Right forelimb (tissue), 1 donor: ENCODE measurements at places on chromosomes 7 and 10.

- DNase-seq = no peak
These were observed 2.8 kb downstream of the RSBN1L start for GRCh38 chr7:77699056-77699455.

DNA sequence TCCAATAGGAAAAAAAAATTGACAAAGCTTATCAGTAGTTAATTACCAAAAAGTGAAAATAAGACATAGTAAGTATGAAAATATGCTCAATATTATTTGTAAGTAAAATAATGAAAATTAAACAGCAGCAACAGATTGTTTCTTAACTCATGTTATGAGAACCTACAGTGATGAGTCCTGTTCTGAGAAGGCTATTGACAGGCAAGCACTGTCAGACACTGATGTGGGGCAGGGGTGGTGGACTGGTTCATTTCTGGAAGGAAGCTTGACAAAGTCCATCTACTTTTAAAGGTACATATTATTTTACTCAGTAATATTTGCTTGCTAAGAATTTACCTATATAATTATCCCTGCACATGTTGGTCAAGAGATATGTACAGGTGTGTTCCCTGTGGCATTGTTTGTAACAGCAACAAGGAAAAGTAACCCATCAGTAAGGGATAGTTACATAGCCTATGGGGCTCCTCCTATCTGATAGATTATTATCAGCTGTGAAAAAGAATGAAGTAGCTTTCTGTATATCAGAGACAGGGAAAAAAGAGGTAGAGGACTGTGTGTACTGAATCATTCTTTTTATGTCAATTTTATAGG lies 161.6 kb downstream of the RTKN2 start:
- no peak for DNase-seq

DNA sequence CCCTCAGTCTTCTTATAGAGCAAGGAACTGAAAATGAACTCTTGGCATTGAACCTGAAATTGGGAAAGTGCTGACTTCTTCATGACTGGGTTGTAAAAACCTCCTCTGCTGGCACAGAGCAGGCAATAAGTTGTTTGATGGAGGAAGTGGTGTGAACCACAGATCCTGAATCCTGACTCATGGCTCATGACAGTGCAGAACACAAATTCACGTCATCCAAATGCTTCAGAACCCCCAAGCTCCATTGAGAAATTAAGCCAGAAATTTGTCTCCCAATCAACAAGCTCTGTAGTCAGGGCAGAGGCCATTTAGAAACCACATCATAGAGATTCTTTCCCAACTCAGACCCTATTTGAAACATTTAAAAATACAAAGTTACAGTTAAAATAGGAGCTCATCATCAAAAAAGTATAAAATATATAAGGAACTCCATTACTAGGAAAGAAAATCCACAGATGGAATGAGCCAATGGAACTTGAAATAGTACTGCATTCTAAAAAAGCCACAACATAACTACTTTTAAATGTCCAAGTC lies 10.3 kb upstream of the STK17A start:
- no peak for DNase-seq

DNA sequence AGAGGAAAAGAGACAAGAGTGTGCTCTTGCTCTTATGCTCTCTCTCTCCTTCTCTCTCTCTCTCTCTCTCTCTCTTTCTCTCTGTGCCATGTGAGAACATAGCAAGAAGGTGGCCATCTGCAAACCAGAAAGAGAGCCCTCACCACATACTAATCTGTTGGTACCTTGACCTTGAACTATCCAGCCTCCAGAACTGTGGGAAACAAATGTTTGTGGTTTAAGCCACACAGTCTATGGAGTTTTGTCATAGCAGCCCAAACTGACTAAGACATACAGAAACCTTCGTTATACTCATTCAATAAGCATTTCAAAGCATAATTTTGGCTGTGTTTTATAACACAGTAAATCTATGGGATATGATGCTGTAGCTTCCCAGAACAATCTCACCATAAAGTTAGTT lies 56.4 kb upstream of the PLPP4 start:
- DNase-seq = no peak

DNA sequence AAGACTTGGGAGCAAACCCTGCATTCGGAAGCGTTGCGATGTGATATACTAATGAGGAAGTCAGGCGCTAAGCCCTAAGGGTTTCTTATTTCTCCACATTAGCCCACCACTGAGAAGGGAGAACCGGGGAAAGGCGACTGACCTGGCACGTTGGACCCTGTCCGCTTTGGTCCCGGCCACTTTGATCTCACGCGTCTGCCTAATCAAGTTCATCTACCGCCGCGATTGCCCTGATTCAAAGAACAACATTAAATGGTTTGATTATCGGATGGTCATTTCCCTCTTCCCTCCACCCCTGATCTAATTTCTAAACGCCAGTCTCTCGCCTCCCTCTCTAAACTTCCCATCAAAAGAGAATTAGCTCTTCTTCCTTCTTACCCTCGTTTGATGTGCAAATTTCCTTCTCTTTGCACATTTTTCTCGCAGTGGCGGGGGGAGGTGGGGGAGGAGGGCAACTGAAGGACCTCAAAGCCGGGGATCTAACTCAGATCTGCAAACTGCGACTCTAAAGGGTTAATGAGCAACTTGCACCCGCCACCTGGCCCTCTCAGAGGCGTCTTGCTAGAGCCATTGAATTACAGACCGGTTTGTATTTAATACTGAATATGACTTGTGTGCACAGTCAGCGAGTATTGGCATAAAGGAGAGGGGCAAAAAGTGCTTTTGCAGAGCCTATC lies 687 bp upstream of the DKK1 start:
- peak; percentile 45 for DNase-seq

DNA sequence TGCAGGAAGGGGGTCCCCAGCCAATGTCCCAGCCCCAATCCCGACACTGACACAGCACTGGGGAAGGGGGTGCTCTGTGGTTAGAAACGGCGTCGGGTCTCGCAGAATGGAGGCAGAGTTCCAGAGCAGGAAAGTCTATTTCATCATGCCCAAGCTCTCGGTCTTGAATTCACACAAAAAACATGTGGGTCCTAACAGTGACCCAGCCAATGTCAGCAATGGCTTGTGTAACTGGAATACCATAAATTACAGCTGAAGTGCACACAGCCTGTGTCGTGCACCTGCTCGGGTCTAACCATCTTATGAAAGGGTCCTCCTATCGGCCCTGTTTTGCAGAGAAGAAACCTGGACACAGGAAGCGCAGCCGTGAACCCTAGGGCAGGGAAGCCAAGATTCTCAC lies 324.1 kb downstream of the ADARB2 start:
- DNase-seq = no peak

GRCh38 chr10:69715156-69715898 lies 85.3 kb downstream of the FAM241B start:
- DNase-seq = no peak

- DNase-seq = no peak
These were observed 3.2 kb upstream of the GIMAP4 start for GRCh38 chr7:150564006-150564405.

DNA sequence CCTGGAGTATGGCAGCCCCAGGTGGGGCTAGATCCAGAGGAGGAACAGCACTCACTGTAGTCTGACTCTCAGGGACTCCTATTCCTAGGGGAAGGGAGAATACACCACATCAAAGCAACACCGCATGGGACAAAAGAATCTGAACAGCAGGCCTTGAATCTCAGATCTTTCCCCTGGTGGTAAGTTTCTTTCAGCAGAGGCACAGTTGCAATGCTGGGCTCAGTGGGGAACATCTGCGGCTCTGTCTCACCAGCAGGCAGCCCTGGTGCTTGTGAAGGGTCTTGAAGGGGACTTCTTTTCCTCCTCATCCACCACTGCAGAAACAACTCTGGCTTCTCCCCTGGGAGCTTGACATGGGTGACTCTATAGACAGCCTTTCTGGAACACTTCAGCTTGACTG lies 111.2 kb upstream of the ARHGAP21 start:
- DNase-seq = no peak

- DNase-seq = no peak
These were observed 36.7 kb downstream of the CDK6 start for GRCh38 chr7:92799446-92800211.

DNA sequence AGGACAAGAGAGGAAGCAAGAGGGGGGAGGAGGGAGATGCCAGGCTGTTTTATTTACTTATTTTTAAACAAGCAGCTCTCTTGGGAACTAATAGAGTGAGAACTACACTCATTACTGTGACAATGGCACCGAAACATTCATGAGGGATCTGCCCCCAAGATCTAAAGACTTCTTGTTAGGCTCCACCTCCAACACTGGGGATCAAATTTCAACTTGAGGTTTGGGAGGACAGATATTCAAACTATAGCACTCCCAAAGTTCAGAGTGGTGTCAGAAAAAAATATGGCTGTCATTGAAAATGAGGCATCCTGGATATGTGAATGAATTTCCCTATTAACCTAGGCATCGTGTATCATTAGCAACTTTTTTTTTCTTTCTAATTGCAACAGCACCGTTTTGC lies 145.5 kb downstream of the ABCA13 start:
- no peak for DNase-seq

DNA sequence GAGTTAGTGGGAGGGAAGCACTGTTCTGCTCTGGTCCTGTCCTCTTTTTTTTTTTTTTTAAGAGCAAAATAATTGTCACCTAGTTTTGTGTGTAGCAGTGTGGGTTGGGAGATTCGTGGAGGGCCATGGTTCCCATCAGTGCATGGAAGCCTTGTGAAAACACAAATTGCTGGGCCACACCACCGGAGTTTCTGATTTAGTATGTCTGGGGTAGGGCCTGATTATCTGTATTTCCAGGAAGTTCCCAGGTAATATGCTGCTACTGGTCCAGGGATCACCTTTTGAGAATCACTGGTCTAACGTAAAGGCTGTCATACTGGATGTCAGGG lies 191.3 kb downstream of the GATA3 start:
- no peak for DNase-seq

- peak; percentile 74 for DNase-seq
These were observed 499.0 kb upstream of the KLF6 start for GRCh38 chr10:4283846-4284610.

GRCh38 chr7:7335909-7336308 lies 153.6 kb downstream of the C1GALT1 start:
- DNase-seq = no peak

DNA sequence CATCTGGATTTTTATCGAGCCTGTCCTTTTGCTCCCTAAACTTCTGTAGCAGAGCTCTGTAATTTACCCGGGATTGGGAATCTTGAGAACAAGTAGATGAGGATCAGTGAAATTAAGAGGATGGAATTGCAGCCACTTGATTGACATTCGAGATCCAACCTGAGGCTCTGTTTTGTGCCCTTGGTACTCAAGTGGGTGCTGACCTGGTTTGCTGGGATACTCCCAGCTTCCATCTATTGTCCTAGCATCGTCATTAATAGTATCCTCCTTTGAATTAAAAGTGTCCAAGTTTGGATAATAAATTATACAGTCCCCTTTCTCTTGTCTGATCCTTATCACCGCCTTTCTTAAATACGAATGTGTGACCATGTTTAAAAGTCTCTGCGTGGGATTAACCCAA lies 17.1 kb downstream of the CELF2 start:
- DNase-seq = no peak

DNA sequence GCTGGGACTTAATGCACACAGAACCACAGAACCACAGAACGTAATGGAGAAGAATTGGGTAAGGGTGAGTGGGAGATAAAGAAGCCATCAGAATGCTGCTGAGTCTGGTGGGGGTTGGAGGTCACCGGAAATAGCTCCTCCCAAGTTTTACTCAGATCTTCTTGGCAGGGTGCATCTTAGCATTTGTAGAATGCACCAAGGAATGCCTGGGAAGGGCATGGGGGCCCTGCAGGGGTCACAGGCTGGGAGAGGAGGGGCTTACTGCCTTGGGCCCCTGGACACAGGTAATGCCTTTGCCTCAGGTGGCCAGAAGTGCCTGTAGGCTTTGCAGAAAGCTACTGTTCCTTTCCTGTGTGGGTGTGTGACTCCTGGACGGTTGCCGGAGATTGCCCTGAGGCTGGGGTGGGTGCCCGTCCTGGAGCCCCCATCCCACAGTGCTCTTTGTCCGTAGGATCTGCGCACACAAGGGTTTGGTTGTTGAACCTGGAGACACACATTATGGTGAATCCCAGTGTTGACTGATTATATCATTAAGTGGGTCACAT lies 55.1 kb downstream of the MGMT start:
- peak; percentile 15 for DNase-seq

DNA sequence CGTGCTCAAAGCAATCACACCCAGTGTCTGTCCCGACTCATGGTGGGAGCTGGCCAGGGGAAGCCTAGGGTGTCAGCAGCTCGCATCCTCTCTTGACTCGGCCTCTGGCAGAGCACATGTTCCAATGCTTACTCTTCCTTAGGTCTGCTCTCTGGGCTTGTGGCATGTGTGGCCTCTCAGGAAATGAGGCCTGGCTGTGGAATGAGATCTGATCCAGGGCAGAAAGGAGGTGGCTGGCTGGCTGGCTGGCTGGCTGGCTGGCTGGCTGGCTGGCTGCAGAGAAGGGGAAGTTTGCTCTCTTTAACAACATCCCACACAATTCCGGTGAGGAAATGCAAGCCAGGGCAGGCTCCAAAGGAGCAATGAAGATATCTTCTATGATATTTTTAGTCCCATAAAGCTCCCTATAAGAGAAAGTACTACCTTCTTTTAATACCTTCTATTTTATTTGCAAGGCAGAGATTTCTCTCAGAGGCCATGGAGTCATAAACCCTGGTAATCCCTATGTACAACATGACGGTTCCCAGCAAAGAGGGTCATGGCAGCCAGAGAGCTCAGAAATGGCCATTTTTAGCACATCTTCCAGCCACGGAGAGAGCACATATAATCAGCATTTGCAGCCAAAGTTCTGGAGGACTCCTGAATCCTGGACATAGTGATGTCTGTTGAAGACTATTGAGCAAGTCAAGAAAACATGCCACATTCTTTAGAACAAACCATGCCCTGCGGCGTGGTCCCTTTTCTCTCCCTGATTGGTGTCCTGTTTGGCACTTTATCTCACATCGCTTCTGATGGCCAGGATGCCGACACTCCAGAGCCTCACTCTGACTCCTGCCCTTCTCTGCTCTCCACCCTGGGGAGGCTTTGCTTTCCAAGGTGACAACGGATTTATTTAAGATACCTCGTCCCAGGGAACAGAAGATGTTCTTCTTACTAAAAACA lies 153.7 kb downstream of the FANK1 start:
- no peak for DNase-seq

DNA sequence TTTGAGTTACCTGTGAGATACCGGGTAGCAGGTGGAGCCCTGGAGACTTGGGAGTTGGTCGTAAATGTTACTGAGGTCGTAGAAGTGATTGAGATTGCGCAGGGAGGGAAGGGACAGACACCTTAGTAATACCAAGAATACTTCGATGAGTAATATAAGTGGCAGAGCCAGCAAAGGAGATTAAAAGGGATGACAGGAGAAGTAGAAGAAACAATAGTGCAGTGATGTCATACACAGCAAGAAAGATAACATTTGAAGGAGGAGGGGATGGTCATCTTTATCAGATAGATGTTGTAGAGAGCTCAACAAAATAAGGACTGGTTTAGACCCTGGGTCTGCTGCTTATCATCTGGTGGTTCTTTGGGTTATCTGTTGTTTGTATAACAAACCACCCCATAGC lies 5.0 kb downstream of the BCCIP start:
- DNase-seq = no peak

GRCh38 chr7:55440040-55440690 lies 75.0 kb downstream of the LANCL2 start:
- DNase-seq = no peak

GRCh38 chr7:42080841-42081586 lies 156.0 kb downstream of the GLI3 start:
- DNase-seq = no peak

GRCh38 chr7:155166108-155166507 lies 96.0 kb downstream of the HTR5A start:
- DNase-seq = no peak
